ENCODE measurements at places on chromosomes 2 and 18. TPM values are rescaled to one million over a fixed set of nuclear protein-coding genes. Genes with fewer than 3 reads are reported as not detected.

HMSD gene
- 11.9 TPM for total RNA-seq

SERPINB4 gene
- total RNA-seq = not detected

NT5C1B gene
- total RNA-seq = not detected

SERPINB11 gene
- not detected for total RNA-seq

SLC66A3 gene
- total RNA-seq = 13.5 TPM

NPAS2 gene
- total RNA-seq = 157 TPM

STEAP3 gene
- 28.3 TPM for total RNA-seq

RASGRP3 gene
- total RNA-seq = 4.6 TPM

Measured in Calu3 (cell line).